ENCODE measurements at places on chromosomes 13 and 19. TPM values are rescaled to one million over a fixed set of nuclear protein-coding genes. Genes with fewer than 3 reads are reported as not detected.

Gene ZNF729
- total RNA-seq = not detected

Gene NCR1
- total RNA-seq = not detected

Gene IGSF23
- 0.93 TPM for total RNA-seq

Gene SAE1
- total RNA-seq = 102 TPM

Gene TNFRSF19
- 64.4 TPM for total RNA-seq

Gene LPAR2
- total RNA-seq = 56.5 TPM

Gene NKPD1
- 1.3 TPM for total RNA-seq

Gene CALR3
- not detected for total RNA-seq

Gene TEKTIP1
- total RNA-seq = 3.4 TPM

Gene TEX26
- not detected for total RNA-seq

Data from type B pancreatic cell (in vitro differentiated cells).